Stimulated activated CD8-positive, alpha-beta memory T cell treated with anti-CD3 and anti-CD28 coated beads, Interleukin-4, amount 100 ng/mL, for 1 hour (primary cell): ENCODE measurements at places on chromosomes 3 and 15.

- no peak for DNase-seq
Observed at GRCh38 chr3:20346369-20346768, 160.4 kb upstream of the SGO1 start.

DNA sequence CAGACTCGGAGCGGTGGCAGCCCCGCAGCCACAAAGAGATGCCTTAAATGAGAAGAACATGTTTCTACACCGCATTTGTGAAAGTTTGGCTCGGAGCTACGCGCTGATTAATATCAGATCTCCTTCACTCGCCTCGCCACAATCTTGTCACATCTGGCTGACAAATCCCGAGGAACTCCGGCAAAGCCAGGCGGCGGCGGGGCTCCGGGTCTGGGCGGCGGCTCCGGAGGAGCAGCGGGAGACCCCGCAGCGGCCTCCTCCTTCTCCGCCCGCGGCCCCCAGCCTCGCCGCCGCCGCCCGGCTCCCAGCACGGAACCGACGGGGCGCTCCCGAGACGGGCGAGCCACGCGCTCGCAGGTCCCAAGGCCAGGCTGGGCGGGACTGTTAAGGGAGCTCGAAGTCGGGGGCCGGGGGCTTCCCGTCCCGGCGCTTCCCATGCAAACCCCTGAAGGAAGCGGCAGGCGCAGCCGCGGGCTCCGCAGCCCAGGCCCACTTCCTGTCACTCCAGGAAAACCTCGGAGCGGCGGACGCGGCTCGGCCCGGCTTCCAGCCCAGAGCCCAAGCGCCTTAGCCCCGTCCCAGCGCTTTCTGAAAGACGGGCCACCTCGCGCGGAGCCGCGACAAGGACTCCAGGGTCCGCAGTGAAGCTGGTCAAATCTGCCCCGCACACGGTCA lies 1.2 kb downstream of the BNC1 start:
- no peak for DNase-seq

DNA sequence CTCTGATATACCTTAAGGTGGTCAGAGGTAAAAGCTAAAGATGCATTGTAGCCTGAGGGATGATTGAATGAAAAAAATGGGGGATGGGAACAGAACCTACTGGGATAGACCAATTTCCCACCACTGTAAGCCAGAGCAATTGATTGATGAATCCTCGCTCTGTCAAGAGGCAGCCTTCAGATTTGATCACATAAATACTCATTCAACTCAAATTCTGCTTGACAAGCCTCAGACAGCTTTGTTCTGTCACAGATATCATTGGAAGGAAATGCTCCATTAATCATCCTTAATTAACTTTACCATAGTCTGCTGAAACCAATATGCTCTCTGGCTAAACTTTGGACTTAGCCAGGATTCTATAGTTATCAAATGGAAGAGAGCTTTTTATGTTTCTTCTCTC lies 467.8 kb downstream of the MECOM start:
- DNase-seq, result no peak

DNA sequence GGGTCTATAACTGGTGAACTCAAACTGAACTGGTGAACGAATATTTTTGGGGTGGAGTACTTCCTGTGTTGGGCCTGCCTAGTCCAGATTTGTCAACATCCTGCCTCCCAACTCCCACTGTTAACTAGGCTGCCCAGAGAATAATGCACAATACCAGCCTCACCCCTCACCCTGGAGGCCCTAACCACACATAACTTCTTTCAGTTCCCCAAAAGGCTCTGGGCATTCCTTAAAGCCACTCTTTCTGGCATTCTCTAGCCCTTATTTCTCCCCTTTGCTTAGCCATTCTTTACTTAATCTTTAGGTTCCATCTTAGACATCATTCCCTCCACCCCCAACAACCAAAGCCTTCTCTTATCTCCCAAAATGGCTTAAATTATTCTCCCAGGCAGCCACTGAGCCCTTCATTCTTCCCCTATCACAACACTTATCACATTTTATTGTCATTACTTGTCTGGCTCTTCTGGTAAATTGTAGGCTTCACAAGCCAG lies 9.1 kb upstream of the SEC11A start:
- no peak for DNase-seq

- no peak for DNase-seq
Observed at GRCh38 chr3:120168611-120169010, 74.4 kb upstream of the GSK3B start.

- DNase-seq, result no peak
Observed at GRCh38 chr3:117606866-117607265, 897.3 kb downstream of the TUSC7 start.

GRCh38 chr3:99641480-99641879 lies 3.1 kb downstream of the COL8A1 start:
- no peak for DNase-seq

GRCh38 chr3:139285691-139286090 lies 58.1 kb upstream of the MRPS22 start:
- DNase-seq, result no peak

GRCh38 chr3:177820683-177821316 lies 623.5 kb upstream of the TBL1XR1 start:
- DNase-seq, result no peak

GRCh38 chr15:56772868-56773639 lies 39.7 kb upstream of the ZNF280D start:
- no peak for DNase-seq

GRCh38 chr3:50263478-50264382 lies 5.2 kb upstream of the SEMA3B start:
- DNase-seq, result no peak

- no peak for DNase-seq
Observed at GRCh38 chr3:35616346-35616745, 23.0 kb upstream of the ARPP21 start.

DNA sequence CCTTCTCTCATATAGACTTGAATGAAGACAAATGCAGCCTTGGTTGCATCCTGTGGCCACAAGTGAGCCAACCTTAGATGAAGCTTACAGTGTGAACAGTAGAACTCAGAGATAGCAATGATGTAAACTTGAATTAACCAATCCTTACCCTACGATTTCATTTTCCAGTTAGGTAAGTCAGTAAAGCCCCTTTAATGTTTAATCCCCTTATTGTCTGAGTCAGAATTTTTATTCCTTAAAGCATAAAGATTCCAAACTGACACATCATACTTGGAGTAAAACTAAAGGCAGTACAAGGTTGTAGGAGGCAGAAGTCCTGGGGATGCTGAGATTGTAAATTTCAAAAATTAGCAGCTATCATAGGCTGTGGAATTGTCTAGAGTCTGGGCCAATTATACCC lies 507.8 kb upstream of the DPH6 start:
- no peak for DNase-seq

- DNase-seq, result no peak
Observed at GRCh38 chr3:64023861-64024223, 548 bp upstream of the PSMD6 start.

DNA sequence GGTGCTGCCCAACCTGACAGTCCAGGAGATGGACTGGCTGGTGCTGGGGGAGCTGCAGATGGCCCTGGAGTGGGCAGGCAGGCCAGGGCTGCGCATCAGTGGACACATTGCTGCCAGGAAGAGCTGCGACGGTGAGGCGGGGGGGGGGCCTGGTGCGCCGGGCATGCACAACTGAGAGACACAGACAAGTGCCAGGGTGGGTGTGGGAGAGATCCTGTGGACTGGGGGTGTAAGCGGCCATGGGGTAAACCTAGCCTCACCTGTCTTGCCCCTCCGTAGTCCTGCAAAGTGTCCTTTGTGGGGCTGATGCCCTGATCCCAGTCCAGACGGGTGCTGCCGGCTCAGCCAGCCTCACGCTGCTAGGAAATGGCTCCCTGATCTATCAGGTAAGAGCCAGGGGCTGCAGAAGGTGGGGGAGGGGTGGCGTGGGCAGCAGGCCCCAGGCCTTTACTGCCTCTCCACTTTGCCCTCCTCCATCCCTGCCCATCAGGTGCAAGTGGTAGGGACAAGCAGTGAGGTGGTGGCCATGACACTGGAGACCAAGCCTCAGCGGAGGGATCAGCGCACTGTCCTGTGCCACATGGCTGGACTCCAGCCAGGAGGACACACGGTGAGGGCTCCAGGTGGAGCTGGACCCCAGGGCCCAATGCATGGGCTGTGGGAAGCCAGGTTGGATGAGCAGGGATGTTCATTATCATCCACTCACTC lies 3.3 kb downstream of the CHRD start:
- DNase-seq, result no peak

DNA sequence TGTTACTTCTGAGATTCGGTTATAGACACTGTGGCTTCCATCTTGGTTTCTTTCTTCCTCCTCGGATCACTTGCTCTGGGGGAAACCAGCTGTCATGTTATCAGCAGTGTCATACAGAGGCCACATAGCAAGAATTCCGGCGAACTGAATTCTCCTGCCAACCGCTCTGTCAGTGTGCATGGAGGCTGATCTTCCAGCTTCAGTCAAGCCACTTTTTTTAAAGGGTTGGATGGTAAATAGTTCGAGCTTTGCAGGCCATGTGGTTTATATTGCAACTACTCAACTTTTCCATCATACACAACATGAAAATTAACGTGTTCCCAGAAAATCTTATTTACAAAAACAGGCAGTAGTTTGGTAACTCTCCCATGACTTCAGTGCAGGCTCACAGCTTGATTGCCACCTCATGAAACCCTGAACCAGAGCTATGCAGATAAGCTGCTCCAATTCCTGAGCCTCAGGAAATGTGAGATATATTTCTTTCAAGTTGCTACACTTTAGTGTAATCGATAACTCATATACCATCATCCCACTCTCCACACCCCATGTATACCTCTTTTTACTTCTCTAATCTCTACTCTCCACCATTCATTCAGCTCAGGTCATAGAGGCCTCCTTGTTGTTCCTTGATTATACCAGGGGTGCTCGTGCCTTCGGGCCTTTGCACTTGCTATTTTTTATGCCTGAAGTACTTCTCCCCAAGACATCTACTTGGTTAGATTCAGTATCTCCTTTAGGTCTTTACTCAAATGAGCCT lies 7.2 kb downstream of the RPL22L1 start:
- DNase-seq, result no peak

- DNase-seq, result no peak
Observed at GRCh38 chr3:181486141-181486885, 225.4 kb upstream of the SOX2 start.

DNA sequence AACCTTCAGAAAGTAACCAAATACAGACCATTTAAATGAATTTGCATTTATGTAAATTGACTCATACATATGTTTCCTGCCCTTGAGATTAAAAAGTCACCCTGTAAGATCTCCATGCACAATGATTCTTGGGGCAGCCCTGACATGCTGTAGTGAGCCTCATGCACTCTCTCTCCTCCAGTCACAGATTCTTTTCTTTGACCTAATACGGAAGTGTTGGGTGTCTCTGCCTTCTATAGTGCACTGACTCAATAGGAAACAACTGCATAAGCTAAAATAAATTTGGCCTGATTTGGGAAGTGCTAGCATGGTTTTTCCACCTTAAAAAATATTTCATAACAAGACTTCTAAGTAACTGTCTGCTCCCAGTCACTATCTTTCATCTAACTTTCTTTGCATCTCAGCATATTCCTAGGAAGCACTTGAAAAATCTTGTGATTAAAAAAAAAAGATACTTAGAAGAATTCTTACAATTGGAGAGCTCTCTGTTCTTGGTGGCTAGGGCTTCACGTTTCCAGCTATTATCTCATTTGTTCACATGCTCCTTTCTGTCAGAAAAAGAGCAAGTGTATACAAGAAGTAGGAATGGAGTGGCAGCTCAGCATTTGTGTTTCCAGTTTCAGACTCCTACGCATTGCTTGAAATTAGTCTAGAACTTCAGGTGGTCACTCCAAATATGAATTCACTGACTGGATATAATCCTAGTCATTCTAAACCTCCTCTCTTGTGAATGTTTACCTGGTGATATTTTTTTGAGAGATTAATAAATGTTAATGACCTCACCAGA lies 207.9 kb upstream of the COL8A1 start:
- no peak for DNase-seq

- no peak for DNase-seq
Observed at GRCh38 chr15:60057554-60057953, 53.4 kb downstream of the FOXB1 start.

DNA sequence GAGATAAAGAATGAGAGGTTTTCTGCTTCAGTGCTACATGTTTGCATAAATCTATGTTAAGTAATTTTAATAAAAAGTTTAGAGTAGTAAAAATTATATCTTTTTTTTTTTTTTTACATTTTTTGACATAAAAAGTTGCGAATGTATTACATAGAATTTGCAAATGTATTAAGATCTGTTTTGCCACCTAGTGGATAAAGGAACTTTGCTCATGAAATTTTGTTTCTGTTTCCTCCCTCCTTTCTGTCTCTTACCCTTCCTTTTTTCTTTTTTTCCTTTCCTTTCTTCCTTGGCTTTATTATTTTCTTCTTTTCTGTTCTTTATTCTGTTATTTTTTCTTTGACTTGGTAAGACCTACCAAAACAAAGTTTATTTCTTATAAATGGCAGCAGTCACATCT lies 58.5 kb upstream of the UTS2B start:
- DNase-seq, result no peak

DNA sequence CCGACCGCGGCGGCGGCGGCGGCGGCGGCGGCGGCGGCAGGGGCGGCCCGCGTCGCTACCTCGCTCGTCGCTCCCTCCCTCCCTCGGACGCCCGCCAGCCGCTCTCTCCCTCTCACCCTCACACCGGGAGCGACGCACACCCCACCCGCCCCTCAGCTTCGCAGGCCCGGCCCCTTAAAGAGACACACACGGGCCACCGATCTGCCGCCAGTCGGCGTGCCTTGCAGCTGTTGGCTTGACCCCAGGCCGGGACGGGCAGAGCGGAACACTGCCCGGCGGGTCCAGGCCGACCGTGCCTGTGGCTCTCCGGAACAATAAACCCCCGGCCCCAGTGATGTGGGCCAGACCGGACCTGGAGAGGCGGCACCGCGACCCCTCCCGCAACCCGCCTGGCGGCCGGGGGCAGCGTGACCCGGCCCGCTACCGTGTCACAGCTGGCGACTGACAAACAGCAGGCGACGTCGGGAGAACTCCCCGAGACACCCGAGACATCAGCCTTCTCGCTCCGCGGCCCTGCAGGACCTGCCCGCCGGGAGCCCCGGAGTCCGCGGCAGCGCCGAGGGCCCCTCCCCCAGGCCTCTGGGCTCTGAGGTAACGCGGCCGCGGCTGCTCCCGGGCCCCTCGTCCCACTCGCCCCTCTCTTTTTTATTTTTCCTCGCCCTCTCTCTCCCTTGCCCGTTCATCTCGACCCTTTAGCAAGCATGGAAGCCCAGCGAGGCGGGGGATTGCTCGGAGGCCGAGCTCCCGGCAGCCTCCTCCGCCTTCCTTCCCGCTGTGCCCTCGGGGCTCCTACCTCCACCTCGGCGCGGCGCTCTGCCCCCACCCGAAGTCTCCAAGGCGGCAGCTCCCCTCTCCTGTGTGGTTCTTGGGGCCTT lies at the start of gene SETD2:
Gene SETD2 (minus strand): TSS at position 107 of the 875 bp plus-strand sequence. CDS start 189 bp downstream, outside the sequence.
- peak; percentile 66 for DNase-seq

- no peak for DNase-seq
Observed at GRCh38 chr3:186151077-186151971, 42.4 kb upstream of the ETV5 start.

GRCh38 chr15:77784361-77785292 lies 151.9 kb upstream of the LINGO1 start:
- DNase-seq, result no peak
